ENCODE measurements at places on chromosomes 3 and 15.

DNA sequence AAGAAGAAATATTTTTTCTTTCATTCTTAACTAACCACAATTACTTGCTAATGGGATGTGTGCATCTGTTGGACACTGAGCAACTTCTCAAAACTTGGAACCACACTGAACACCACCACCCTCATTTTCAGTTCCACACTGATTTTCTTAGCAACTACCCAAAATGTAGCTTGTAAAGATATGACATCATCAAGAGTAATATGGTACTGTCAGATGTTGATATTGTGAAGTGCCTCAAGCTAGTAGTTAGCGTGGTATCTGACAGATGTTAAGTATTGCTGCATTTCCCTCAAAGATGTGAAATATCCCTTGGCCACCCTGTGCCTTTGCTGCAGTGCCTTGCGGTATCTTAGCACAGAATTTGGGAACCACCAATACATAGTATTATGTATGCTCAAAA is 9.3 kb downstream of the RFTN1 start:
- no peak for DNase-seq

- no peak for DNase-seq
These were observed 17.5 kb upstream of the HHATL start for GRCh38 chr3:42720126-42720525.

DNA sequence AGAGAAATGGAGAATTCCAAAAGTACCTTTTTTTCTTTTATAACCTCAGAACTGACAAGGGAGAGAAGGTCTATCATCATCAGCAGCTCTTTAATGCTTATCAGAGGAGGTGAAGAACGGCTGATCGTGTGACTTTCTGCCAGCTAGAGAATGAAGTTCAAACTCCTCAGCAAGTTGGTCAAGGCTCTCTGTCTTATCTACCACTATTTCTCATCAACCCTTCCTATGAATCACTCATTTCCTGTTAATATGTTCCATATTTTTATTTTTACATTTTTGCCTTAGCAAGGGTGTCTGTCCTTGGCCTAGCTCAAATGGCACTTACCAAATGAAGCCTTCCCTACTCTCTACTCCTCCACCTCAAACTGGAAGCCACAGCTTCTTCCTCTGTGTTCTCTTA is 73.1 kb upstream of the TSPAN3 start:
- DNase-seq, result no peak

GRCh38 chr3:127120851-127121647 is 71.9 kb upstream of the PRR23E start:
- no peak for DNase-seq

- no peak for DNase-seq
These were observed 38.7 kb upstream of the ROBO2 start for GRCh38 chr3:77001062-77001701.

DNA sequence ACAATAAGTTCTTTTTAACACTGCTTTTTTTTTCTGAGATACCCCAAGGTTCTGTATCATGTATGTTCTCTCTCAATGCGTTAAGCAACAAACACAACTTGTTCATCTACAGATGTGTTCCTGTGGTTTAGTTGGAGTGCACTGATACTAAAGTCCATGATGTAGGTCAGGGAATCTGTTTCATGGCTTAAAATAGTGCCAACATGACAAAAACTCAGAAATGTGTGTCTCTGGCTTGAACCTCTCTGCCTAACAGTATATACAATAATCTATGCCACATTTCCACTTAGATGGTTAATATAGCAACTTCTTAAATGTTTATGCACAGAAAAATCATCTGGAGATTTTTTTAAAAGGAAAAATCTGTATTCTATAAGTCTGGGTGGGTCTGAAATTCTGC is 51.1 kb downstream of the TM4SF18 start:
- DNase-seq, result no peak

GRCh38 chr3:107206945-107207344 is 170.3 kb upstream of the CCDC54 start:
- no peak for DNase-seq

- DNase-seq, result no peak
These were observed 22.0 kb downstream of the STARD5 start for GRCh38 chr15:81301815-81302399.

DNA sequence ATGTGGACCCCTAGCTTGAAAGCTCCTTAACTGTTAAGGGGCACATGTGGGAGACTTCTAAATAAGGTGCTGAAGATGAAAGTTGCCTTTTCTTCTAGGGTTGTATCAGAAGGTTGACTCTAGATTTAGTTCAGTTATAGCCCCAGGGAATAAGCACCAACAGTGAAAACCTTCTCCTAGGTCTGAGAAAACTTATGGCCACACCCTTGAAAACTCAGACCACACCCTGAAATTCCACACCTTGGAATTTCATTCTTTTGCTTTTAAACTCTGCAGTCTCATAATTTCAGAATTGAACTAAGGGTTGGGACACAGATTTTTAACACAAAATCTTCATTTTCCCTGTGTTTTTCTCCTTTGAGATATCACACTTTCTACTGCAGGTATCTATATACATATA is 355.8 kb upstream of the IL12A start:
- no peak for DNase-seq

DNA sequence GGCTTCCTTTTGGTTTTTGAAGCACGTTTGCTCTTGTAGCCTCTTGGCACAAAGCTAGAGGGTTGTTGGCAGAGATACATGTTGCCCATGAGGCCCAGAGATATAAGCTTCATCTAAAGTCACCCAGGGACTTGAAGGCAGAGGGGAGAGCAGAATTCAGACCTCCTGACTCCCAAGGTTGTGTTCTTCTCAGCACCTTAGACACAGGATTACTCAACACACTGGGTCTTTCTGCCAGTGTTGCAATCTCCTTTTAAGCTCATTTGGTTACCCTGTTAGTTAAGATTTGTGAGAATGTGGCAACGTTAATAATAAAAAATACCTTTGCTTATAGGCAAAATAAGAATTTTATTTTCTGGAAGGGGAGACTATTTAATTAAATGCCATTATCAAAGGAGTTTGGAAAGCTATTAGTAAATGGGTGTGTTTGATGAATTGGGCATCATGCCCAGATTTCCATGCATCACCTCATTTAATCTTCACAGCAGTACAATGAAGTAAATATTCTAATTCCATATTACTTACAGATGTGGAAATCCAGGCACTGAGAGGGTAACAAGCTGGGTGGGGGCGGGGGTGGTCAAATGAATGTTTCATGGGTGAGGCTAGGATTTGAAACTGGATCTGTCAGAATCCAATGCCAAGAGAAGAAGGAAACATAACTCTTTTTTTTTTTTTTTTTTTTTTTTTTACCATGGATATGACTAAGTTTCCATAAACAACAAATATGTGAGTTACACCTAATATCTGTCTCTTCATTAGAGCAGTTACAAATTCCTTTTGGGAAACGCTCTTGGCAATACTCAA is 183.3 kb downstream of the NR1D2 start:
- no peak for DNase-seq

Data from esophagus squamous epithelium (tissue), 5 donors.